Hepatocyte (in vitro differentiated cells): ENCODE measurements at places on chromosomes 2 and 18. TPM values are rescaled to one million over a fixed set of nuclear protein-coding genes. Genes with fewer than 3 reads are reported as not detected.

The C1GALT1C1L gene
- total RNA-seq, result 0.30 TPM in 1 of 2 replicates, not detected in the other

The FKBP7 gene
- total RNA-seq, result 44.9 and 45.4 TPM in 2 replicates

The ALPI gene
- 3.9 and 4.1 TPM in 2 replicates for total RNA-seq

The SH2D6 gene
- 0.27 and 0.36 TPM in 2 replicates for total RNA-seq

The CHRNG gene
- not detected in 2 replicates for total RNA-seq

The DYNAP gene
- total RNA-seq, result not detected in 2 replicates

The ATP8B1 gene
- 36.5 and 38.4 TPM in 2 replicates for total RNA-seq

The ALPP gene
- total RNA-seq, result 6.5 and 8.7 TPM in 2 replicates

The CCDC102B gene
- 3.7 and 5.4 TPM in 2 replicates for total RNA-seq
